Calu3 (cell line): ENCODE measurements at places on chromosomes 5 and 9.

GRCh38 chr9:33921967-33922895 lies 105.3 kb downstream of the UBE2R2 start:
- DNase-seq = peak; percentile 41

DNA sequence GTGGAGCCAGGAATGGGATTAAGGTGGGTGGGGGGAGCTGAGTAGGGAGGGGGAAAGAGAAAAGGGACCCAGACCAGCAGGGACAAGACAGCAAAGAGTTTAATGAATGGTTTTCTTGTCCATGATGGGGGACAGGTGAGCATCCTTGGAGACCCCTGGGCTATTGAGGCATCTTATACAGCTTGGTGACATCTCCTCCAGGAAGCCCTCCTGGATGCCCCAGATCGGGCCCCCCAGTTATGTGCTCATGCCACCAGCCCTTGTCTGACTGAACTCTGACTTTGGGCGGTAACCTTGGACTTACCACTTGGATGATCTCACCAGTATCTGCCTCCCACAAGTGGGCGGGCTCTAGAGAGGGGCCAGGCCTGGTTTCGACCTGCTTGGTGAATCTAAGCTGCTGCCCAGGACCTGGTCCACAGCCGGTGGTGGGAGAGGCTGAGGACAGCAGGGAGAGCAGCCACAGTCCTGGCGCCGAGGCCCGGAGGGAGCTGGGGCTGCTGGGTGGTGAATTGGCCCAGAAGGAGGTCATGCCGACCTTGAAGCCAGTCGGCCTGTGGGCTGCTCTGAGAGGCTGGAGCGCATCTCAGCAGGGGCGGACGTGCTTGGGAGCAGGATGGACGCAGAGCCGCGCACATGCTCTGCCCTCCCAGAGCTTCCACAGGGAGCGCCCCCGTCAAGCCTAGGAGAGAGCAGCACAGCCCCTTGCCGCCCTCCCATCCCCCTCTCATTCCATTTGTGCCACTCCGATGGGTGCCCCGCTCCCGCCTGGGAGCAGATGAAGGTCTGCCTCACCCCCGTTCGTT lies 36.2 kb downstream of the UNC5A start:
- no peak for DNase-seq

GRCh38 chr5:128350705-128351104 lies 187.3 kb downstream of the FBN2 start:
- no peak for DNase-seq

DNA sequence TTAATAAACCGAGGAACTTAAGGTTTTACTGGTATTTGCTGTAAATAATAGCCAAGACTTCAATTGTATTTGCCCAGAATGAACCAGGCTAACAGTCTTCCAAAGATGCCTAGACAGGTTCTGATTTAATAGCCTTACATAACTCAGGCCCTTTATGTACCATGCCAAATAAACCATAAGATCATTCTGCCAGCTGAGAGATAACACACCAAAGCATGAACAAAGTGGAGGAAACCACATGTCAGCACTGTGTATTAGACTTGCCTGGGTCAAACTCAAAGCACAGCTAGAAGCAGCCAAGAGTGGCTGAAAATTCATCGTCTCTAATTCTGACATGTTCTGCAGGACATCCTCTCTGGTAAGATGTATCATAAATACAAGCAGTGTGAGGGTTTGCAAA lies 319.3 kb upstream of the ZNF608 start:
- no peak for DNase-seq

DNA sequence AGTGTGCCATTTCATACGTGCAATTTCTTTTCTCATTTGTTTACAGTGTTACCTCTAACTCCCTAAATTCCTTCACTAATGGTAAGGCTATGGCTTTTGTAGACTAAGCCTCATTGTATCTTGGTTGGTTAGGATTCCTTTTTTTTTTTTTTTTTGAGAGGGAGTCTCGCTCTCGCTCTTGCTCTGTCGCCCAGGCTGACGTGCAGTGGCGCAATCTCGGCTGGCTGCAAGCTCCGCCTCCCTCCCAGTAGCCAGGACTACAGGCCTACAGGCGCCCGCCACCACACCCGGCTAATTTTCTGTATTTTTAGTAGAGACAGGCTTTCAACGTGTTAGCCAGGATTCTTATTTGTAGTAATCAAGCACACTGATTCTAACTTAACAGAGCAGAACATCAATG lies 57.7 kb downstream of the SPEF2 start:
- no peak for DNase-seq

DNA sequence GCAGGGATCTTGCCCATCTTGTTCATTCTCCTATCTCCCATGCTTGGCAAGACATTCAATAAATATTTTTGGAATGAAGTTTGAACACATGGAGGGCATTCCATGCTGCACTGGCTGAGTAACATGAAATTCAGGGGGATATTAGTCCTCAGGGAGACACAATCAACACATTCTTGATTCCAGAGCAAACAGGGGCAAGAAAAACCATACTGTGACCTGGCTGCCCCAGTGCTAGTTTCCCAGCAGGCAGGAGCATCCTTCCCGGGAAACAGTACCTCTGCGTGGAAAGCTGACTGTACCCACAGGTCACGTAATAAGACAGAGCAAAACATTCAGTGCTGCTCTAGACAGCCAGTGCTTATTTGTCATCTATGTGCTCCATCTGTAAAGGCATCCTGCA lies 66.3 kb upstream of the SPOCK1 start:
- DNase-seq = no peak

DNA sequence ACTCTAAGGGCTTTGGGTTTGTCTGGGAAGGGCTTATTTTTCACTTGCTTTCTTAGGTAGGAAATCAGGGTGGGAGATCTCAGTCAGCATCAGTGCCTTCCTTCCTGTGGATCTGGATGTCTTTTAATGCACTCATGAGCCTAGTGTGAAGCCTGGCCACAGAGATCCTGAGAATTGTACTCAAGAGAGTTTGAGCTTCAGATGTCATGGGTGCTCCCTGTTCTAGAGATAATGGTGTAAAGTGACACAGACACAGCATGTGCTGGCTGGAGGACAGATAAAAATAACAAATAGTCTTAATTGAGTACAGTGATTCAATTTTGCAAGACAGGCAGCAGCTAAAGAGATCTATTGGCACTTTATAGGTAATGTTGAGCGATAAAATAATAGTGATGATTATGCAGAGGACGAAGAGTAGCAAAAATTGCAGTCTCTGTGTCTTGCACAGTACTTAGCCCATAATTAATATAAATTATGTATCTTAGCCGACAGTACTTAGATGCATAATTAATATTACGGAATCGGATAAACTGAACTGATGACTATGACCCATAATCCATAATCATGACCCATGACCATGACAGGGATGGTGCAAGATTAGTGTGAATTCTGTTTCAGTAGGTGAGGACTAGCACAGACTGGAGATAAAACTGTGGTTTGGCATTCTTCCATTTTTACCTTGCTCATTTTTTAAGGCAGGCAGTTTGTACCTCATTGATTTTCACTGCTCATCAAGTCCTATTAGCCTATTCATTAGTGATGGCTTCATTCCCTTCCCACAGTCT lies 408.7 kb upstream of the PIK3R1 start:
- no peak for DNase-seq

DNA sequence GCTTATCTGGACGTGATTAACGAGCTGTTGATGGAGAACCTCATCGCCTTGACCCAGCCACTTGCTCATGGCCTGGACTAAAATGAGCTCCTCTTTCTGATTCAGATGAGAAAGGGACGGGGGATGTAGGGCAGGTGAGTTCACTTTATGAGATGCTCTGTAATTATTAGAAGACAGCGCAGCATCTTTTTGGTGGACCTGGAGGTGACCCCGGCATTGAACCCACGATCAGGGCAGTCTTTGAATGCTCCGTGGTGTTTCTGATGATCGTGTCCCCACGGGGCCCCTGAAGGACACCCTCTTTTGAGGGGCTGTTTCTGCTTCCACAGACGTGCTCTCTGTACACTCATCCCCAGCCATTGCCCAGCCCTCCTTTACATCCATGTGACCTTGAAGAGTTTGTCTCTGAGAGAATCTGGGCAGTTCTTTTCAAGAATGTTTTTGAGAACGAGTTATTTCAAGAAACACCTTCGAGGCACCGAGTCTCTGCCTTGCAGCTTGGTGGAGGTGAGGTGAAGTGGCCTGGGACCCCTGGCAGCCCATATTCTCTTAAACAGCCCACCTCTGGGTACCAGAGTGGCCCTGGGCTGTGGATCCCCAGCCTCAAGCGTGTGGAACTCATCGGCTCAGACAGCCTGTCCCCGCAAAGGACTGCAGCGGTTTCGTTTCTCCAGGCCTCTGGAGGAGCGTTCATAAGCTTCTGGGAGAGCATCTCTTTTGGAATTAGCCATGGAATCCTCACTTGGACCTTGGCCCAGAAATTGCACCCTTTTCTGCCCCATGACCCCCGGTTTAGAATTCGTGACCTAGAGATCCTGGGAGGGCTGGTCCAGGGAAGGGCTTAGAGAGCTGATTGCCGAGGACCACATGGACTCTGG lies 50.3 kb downstream of the COL5A1 start:
- no peak for DNase-seq

- DNase-seq = peak; percentile 24
Measured at GRCh38 chr5:41925555-41925951, 472 bp downstream of the FBXO4 start.

- no peak for DNase-seq
Measured at GRCh38 chr9:129626625-129627284, 792 bp downstream of the NTMT1 start.

DNA sequence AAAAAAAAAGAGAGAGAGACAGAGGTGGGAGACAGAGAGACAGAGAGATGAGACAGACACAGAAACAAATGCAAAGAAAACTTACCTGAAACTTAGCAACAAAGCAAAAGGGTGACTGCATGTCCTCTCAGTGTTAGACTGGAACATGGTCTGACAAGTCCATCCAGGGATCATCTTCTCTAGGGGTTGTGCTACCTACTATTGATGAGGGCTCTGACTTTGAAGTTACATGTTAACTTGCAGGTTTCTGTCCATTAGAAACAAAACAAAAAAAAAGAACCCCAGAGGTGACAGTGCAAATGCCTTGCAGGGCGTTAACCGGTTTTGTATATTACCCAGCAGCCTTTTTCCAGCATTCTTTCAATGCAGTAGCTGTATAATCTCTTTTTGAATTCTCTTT lies 13.6 kb upstream of the SPARC start:
- DNase-seq = no peak

DNA sequence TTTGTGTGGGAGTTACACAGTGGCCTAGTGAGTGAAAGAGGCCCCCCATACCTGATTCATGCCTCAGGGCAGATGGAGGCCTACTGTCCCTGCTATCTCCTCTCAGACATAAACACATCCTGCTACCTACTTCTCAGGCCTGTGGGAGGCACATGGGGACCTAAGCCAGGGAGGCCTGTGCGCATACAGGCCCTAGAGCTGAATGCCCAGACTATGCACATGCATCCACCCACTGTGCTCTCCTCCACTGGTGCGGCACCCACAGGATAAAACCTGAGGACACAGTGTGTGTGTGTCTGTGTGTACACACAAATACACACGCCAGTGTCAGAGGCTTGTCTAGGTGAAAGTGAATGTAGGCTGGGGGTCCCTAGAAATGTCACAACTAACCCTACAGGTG lies 1.4 kb downstream of the PAX5 start:
- no peak for DNase-seq

DNA sequence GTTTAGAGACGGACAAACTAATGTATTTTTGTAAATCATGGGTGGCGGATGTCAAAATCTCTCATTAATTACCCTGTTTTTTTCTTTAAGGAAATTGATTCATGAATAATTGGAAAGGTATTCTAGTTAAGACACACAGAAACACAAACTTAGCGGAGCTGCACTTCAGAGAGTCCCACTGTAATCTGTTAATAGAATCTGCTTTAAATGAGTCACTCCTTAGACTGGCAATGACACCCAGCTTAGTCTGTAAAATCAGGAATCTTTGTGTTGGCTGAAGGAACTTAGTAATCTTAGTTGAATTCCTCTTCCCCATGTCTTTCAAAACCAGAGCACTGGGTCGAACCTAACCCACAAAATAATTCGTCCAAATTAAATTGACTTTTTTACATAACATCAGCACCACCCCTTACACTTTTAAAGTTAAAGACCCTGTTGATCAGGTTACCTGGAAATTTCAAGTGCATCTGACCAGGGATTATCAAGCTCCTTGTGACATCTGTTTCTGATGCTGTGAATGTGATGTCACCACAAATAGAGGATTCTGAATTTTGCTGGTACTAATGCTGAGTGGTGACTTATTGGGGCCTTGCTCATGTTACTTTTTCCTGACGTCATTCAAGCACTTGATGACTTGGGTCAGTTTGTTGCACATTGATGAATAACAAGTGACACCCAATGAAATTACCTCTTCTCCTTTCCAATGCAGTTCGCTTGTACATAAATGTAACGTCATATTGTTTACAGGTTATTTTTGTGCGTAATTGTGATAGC lies 313.6 kb downstream of the KCTD16 start:
- DNase-seq = no peak

DNA sequence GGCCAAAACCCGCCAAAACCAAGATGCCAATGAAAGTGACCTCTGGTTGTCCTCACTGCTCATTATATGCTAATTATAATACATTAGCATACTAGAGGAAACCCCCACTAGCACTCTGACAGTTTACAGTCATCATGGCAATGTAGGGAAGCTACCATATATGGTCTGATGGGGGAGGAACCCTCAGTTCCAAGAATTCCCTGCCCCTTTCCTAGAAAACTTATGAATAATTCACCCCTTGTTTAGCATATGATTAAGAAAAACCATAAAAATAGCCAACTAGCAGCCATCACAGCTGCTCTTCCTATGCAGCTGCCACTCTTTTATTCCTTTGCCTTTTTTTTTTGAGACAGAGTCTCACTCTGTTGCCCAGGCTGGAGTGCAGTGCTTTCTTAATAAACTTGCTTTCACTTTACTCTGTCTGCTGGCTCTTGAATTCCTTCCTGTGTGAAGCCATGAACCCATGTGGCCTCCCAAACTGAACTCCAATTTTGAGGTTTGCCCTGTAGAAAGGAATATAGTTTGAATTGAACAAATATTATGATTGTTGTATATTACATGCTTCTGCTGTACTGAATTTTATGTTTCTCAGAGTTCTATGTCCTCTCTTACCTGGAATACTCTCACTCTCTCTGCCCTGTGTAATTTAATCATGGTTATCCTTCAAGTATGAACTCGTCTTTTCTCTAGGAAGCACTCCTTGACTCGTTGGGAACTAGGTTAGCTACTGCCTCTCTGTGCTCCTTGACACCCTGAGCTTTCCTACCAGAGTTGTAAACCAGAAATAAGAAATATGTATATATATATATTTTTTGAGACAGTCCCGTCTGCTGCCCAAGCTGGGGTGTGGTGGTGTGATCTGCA lies 59.8 kb downstream of the KIAA1958 start:
- no peak for DNase-seq

DNA sequence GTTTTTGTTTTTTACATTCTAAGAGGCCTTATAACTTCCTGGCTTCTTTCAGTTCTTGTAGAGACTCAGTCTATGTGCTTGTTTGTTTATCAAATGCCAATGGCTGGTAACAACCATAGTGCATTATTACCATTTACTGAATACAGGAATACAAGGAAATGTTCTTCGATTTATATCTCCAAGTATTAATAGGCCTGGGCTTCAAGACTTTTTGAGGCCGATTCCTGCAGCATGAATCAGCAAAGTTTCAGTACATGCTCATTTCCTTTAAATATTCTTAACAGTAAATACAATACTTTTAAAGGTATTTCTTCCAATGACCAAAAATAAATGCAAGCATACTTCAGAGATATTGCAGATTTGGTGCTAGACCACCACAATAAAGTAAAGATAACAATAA lies 535.3 kb downstream of the EFNA5 start:
- no peak for DNase-seq

GRCh38 chr9:113999256-114000062 lies 78.6 kb downstream of the AMBP start:
- DNase-seq = no peak

- no peak for DNase-seq
Measured at GRCh38 chr5:14572836-14573235, 8.8 kb upstream of the OTULINL start.
